ENCODE measurements at places on chromosomes 5 and 9. TPM values are rescaled to one million over a fixed set of nuclear protein-coding genes. Genes with fewer than 3 reads are reported as not detected.

The RAPGEF6 gene
- total RNA-seq: 12.0 TPM

The PHF24 gene
- total RNA-seq: not detected

The FBLL1 gene
- total RNA-seq: not detected

The ACTBL2 gene
- not detected for total RNA-seq

The GRXCR2 gene
- total RNA-seq: not detected

GRCh38 chr5:40983781-40984180 lies 74.5 kb downstream of the C7 start:
- no peak for DNase-seq
- H3K4me3 ChIP-seq: no peak overlapping the region
- peaks cover 44% of the 10 kb centered on the region for H3K4me1 ChIP-seq
- peaks cover 8% of the 10 kb centered on the region for H3K36me3 ChIP-seq
- H3K27ac ChIP-seq: peak overlapping the region; percentile 73
- H3K27me3 ChIP-seq: no peaks in the 10 kb centered on the region

DNA sequence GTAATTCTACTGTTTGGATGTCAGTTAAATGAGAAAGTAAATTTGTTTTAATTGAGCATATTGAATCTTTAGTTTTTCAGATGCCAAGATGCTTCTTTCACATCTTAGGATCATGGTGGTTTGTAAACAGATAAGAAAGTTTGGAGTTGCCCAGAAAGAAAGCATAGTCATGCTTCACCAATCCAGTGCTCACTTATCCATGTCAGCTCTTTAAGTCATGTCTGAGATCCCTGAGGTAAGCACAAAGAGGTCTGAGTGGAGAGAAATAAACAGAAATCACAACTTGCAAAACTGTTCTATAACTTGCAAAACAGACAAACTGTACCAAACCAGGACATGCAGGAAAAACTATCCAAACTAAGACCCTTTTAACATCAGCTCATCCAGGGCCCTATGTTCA lies 87.7 kb downstream of the OSTF1 start:
- no peak for DNase-seq
- H3K4me3 ChIP-seq: no peak overlapping the region
- no peaks in the 10 kb centered on the region for H3K27me3 ChIP-seq
- H3K27ac ChIP-seq: no peak overlapping the region
- peaks cover 5% of the 10 kb centered on the region for H3K36me3 ChIP-seq
- peaks cover 8% of the 10 kb centered on the region for H3K4me1 ChIP-seq

DNA sequence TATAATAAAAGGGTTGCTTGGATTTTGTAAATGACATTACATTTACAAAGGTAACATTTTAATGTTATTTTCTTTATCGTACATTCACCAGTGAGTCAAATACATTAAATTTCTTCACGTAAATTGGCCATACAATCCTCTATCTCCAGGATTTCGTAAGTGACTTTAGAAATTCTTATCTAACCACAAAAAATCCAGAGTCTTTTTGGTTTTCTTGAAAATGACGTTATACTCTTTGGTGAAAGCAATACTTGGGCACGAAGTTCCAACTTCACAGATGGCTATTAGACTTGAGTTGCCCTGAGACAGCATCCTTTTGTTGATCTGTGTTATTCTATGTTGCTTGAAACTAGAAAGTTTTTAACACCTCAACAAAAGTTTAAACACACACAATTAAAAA lies 87.4 kb upstream of the CDH10 start:
- DNase-seq: no peak
- no peaks in the 10 kb centered on the region for H3K36me3 ChIP-seq
- H3K4me3 ChIP-seq: no peak overlapping the region
- no peaks in the 10 kb centered on the region for H3K27me3 ChIP-seq
- H3K4me1 ChIP-seq: no peaks in the 10 kb centered on the region
- no peak overlapping the region for H3K27ac ChIP-seq

DNA sequence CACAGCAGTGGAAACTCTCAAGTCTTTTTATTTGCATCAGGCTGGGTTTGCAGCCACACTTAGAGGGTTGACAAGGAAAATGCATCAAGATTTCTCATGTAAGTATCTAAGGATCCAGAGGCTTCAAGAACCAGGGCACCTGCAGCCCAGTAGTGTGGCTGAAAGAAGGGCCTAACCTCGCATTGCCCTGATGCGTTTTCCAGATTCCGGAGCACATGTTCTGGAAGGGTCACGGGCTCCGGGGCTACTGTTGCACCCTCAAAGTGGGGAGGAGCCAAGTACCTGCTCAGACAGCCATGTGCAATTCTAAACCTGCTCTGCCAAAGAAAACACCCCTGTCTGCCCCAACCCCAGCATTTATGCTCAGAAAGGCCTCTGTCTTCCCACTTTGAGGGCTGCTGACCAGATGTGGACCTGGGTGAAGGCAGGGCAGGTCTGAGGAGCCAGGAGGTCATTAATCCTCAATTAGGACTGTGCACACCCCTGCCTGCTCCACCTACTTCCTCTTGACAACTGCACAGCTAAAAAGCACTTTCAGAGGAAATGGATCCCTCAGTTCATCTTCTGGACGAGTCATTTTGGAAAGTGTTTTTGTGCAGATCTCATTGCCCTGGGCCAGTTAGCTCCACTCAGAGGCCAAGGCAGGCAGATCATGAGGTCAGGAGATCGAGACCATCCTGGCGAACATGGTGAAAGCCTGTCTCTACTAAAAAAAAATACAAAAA lies 110.7 kb downstream of the SAXO1 start:
- no peak overlapping the region for H3K4me3 ChIP-seq
- H3K27me3 ChIP-seq: peaks cover 7% of the 10 kb centered on the region
- DNase-seq: no peak
- no peak overlapping the region for H3K27ac ChIP-seq
- H3K4me1 ChIP-seq: peaks cover 24% of the 10 kb centered on the region
- no peaks in the 10 kb centered on the region for H3K36me3 ChIP-seq

DNA sequence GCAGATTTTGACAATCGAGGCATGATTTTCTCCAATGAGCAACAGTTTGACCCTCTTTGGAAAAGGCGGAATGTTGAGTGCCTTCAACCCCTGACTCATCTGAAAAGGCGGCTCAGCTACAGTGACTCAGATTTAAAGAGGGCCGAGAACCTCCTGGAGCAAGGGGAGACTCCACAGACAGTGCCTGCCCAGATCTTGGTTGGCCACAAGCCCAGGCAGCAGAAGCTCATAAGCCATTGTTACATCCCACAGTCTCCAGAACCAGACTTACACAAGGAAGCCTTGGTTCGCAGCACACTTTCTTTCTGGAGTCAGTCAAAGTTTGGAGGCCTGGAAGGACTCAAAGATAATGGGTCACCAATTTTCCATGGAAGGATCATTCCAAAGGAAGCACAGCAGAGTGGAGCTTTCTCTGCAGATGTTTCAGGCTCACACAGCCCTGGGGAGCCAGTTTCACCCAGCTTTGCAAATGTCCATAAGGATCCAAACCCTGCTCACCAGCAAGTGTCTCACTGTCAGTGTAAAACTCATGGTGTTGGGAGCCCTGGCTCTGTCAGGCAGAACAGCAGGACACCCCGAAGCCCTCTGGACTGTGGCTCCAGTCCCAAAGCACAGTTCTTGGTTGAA lies 13.6 kb downstream of the PTPDC1 start:
- no peaks in the 10 kb centered on the region for H3K36me3 ChIP-seq
- H3K4me1 ChIP-seq: peaks cover 28% of the 10 kb centered on the region
- H3K4me3 ChIP-seq: peak overlapping the region; percentile 44
- H3K27me3 ChIP-seq: no peaks in the 10 kb centered on the region
- DNase-seq: peak; percentile 88
- H3K27ac ChIP-seq: peak overlapping the region; percentile 81

- no peak overlapping the region for H3K4me3 ChIP-seq
- H3K4me1 ChIP-seq: peaks cover 38% of the 10 kb centered on the region
- H3K27ac ChIP-seq: no peak overlapping the region
- peaks cover 18% of the 10 kb centered on the region for H3K36me3 ChIP-seq
- peaks cover 11% of the 10 kb centered on the region for H3K27me3 ChIP-seq
- no peak for DNase-seq
These were observed 3.3 kb downstream of the GPX3 start for GRCh38 chr5:151023651-151024050.

GRCh38 chr9:107079589-107079988 lies 203.5 kb upstream of the RAD23B start:
- H3K36me3 ChIP-seq: no peaks in the 10 kb centered on the region
- H3K4me1 ChIP-seq: no peaks in the 10 kb centered on the region
- no peak overlapping the region for H3K4me3 ChIP-seq
- no peak overlapping the region for H3K27ac ChIP-seq

DNA sequence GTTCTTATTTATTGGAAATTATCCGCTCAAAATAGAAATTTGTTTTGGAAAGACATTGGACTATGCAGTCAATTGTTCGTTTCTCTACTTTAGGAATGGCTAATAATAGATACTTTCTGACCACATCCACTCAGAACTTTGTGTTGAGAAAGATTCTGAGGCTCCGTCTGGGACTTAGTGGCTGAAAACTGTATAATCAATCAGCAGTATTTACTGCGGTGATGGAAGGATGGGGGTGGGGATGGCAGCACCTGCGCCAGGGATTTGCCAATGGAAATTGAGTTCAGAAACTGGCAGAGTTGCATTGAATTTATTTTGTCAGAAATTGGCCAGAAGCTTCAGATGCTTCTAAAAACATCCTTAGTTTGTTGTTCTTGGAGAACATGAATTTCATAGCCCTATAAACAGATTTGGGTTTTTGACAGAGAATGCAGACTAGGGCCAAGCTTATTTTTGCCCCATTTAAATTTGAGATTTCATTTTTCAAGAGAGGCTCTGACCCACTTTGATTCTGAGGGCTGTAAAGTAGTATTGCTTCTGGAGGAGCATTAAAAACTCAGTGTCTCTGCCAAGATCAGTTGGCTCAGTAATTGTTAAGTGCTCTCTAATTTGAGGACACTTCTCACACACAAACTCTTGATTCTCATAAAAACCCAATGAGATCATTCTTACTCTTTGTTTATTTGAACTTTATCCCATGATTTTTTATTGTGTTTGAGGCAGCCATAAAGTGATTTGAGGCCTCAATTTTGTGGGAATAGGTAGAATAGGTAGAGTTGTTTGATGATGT lies 215.1 kb downstream of the CD180 start:
- peaks cover 7% of the 10 kb centered on the region for H3K27me3 ChIP-seq
- no peaks in the 10 kb centered on the region for H3K4me1 ChIP-seq
- H3K36me3 ChIP-seq: no peaks in the 10 kb centered on the region
- no peak overlapping the region for H3K27ac ChIP-seq

- no peak overlapping the region for H3K4me3 ChIP-seq
- peaks cover 22% of the 10 kb centered on the region for H3K36me3 ChIP-seq
- H3K27me3 ChIP-seq: no peaks in the 10 kb centered on the region
- no peak overlapping the region for H3K27ac ChIP-seq
- peaks cover 50% of the 10 kb centered on the region for H3K4me1 ChIP-seq
These were observed 1.3 kb upstream of the EXOSC2 start for GRCh38 chr9:130692321-130692720.

DNA sequence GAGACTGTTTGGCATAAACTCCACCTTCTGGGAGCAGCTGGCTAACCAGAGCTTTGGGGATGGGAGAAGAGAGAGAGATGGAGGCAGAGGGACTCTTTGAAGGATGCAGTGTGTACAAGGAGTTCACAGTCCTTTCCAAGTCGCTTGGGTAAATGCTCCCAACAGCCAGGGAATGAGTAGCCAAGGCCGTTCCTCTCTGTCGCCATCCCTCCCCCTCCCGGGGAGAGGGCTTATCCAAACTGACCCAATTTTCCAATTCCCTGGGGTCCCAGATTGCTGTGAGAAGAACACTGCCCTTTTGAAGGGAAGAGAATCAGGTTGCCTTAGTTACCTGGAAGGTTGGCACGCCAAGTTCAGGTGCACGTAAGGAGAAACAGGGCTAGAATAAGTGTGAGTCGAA lies 7.9 kb downstream of the WWC1 start:
- no peak overlapping the region for H3K27ac ChIP-seq
- peaks cover 41% of the 10 kb centered on the region for H3K4me1 ChIP-seq
- no peak overlapping the region for H3K4me3 ChIP-seq
- peaks cover 12% of the 10 kb centered on the region for H3K36me3 ChIP-seq
- DNase-seq: no peak

Measured in HFFc6 (cell line).